ENCODE measurements at places on chromosomes 7 and 10. TPM values are rescaled to one million over a fixed set of nuclear protein-coding genes. Genes with fewer than 3 reads are reported as not detected.

- no peak for DNase-seq
These were observed 115.8 kb downstream of the ATE1 start for GRCh38 chr10:121812031-121812430.

DNA sequence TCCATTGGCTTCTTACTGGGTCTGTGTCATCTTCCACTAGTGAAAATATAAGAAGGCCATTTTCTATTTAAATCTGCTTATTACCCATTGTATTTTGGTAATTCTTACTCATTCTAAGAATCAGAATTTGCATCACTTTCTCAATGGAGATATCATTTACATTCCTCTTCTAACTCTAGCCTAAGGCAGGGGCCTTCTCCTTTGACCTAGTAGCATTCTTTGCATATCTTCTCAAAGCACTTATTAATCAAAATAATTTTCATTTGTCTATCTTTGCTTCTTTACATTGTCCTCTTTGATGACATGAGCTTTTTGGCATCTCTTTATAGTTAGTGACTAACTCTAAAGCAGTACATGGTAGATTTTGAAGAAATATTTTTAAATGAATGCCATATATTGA is 400.9 kb upstream of the SEMA3D start:
- no peak for DNase-seq

GRCh38 chr10:116990276-116990800 is 14.6 kb downstream of the SHTN1 start:
- DNase-seq: no peak

DNA sequence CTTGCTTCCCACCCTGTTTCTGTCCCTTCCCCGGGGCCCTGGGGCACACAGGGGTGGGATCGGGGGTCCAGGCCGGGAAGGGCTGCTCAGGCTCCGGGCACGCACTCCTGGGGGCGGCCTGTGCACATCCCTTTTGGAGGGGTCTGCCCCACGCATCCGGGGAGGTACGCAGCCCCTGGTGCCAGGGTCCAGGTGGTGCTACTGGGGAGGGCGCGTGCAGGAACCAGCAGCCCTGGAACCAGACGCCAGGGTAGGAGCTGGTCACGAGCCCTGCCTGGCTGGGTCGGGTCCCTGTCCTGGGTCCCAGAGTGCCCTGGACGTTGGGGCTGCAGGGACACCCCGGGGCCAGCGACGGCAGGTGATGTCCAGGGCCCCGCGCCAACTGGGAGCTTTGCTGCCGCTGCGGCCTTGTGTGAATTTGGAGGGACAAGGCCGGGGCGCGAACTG is 53.4 kb downstream of the GLRX3 start:
- DNase-seq: no peak

- no peak for DNase-seq
These were observed 204.4 kb downstream of the OTUD1 start for GRCh38 chr10:23643111-23643780.

GRCh38 chr7:18096087-18096486 is 68.4 kb upstream of the PRPS1L1 start:
- DNase-seq: no peak

PNLIP gene
- not detected for polyA plus RNA-seq

PNLIPRP1 gene
- polyA plus RNA-seq: not detected

GPR26 gene
- not detected for polyA plus RNA-seq

C10orf53 gene
- polyA plus RNA-seq: not detected

VTI1A gene
- 20.4 TPM for polyA plus RNA-seq

ZPBP gene
- 0.21 TPM for polyA plus RNA-seq

Data from right renal pelvis (tissue), 4 donors.